IMR-90 (cell line): ENCODE measurements at places on chromosomes 1 and 21. TPM values are rescaled to one million over a fixed set of nuclear protein-coding genes. Genes with fewer than 3 reads are reported as not detected.
A peak's percentile ranks its signal among the peaks of the same experiment; 100 is the strongest.

DNA sequence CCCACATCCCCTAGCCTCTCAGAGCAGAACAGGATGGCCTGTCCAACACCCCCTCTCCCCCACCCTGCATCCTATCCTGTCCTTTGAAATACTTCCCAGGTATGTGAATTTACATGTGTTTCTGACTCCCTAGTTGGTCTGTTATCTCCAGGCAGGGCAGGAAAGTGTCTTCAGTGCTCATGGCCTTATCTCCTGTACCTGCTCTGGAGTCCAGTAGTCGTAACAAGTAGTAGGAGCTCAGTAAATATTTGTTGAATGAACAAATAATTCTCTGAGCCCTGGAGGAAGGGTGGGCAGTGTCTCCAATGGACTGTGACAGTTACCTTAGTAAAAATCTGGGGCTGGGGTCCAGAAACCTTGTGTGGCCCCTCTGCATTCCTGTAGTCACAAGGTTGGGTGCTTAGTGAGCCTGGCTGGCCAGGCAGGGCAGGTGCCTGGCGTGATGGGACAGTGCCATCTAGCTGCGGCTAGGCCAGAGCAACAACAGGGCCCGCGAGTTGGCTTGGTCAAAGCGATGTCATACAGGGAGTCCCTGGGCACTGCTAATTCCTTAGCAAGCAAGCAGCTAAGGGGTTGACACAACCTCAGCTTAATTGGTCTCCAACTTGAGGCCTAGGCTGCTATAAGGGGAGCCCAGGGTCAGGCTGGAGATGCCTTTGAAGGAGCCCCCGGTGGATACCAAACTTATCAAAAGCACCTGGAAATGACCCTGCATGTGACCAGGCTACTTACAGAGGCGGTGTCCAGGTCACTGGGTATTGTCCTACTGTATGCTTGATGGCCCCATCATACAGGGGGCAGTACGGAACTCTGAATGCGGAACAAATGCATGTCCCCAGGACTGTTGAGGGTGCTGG, 89.0 kb upstream of the PPM1J start:
- no peak overlapping the region for H3K4me3 ChIP-seq
- H3K27me3 ChIP-seq, result peaks cover 12% of the 10 kb centered on the region
- no peaks in the 10 kb centered on the region for H3K4me1 ChIP-seq
- DNase-seq, result peak; percentile 65

DNA sequence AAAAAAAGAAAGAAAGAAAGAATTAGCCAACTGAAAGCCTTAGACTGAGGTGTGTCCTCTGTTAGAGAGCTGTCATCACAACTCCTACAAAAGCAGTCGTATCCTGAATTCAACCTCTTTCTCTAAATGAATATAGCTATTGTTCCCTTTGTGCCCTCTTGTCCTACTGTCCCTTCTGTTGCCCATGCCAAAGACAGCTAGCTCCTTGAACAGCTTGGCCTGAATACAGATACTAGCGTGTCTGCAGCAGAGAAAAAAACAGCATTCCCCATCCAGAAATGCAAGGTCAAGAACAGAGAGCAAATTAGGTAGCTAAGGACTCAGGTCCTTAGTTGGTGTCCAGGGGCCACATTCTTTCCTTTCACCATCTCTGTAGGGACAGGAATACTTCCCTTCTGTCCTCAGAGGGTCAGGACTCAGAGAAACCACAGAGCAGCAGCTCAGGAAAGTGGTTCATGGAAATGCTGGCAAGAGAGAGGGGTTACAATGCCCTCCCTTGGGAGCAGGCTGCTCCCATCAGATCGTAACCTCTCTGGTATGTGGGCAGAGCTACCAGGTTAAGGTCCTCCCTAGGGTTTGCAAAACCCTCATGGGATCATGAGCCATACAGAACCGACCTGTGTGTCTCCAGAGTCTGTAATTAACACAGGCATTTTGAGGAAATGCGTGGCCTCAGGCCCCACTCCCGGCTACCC, 1.8 kb upstream of the ZBTB48 start:
- DNase-seq, result no peak
- H3K36me3 ChIP-seq, result 0 out of 2 replicates have a peak, but pooled peaks cover 3% of the 10 kb centered on the region
- no peak overlapping the region for H3K27ac ChIP-seq
- H3K4me1 ChIP-seq, result peaks cover 11% of the 10 kb centered on the region
- H3K27me3 ChIP-seq, result no peaks in the 10 kb centered on the region; the same call in 1 of the 2 replicates

GRCh38 chr1:115105831-115106230, 16.5 kb upstream of the TSPAN2 start:
- no peaks in the 10 kb centered on the region; the same call in 1 of the 2 replicates for H3K4me1 ChIP-seq
- no peak for DNase-seq
- no peaks in the 10 kb centered on the region for H3K36me3 ChIP-seq
- H3K27me3 ChIP-seq, result peaks cover 3% of the 10 kb centered on the region; the same call in 1 of the 2 replicates

C1orf141 gene
- total RNA-seq, result not detected in 2 replicates

LAMC2 gene
- 2.2 and 2.3 TPM in 2 replicates for total RNA-seq

- H3K4me3 ChIP-seq, result no peak overlapping the region
- H3K4me1 ChIP-seq, result no peaks in the 10 kb centered on the region
- no peaks in the 10 kb centered on the region for H3K27me3 ChIP-seq
- H3K36me3 ChIP-seq, result peaks cover 12% of the 10 kb centered on the region
- DNase-seq, result no peak
- H3K27ac ChIP-seq, result no peak overlapping the region
Observed at GRCh38 chr1:200646515-200646914, 23.2 kb downstream of the DDX59 start.

NHLH2 gene
- not detected in 2 replicates for total RNA-seq

DNA sequence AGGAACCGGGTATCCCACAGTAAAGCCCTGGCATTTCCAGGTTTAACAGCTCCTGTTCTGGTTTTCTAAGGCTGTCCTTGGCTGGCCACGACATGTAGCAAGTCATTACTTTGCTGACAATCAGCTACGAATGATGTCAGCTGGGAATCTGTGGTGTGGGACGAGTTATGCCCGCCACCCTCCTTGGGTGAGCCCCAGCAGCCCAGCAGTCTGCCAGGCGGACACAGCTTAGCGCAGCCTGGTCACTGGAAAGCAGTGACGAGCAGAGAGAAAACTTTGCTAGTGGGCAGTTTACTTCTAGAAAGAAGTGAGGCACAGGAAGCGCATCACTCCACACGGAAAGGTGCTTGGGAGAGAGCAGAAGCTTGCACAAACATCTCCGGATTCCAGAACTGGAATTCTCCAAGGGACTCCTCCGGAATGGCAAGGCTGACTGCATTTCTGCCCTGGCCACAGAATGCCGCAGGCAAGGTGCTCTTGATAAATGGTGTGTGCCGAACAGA, 15.5 kb upstream of the ZNF436 start:
- peak; percentile 38 for DNase-seq
- peak overlapping the region; percentile 20; the same call in 1 of the 2 replicates for H3K27ac ChIP-seq
- peaks cover 2% of the 10 kb centered on the region; the same call in 1 of the 2 replicates for H3K36me3 ChIP-seq
- peaks cover 6% of the 10 kb centered on the region for H3K4me1 ChIP-seq
- H3K27me3 ChIP-seq, result no peaks in the 10 kb centered on the region

- no peak overlapping the region for H3K27ac ChIP-seq
- H3K36me3 ChIP-seq, result peaks cover 3% of the 10 kb centered on the region; the same call in 1 of the 2 replicates
- no peak overlapping the region for H3K4me3 ChIP-seq
- no peaks in the 10 kb centered on the region for H3K27me3 ChIP-seq
- DNase-seq, result no peak
Observed at GRCh38 chr1:23460519-23460918, 23.5 kb downstream of the ASAP3 start.

- H3K27me3 ChIP-seq, result no peaks in the 10 kb centered on the region
- H3K4me1 ChIP-seq, result no peaks in the 10 kb centered on the region
- H3K36me3 ChIP-seq, result peaks cover 31% of the 10 kb centered on the region
- no peak for DNase-seq
Observed at GRCh38 chr1:229305392-229305791, 34.5 kb downstream of the RAB4A start.

DNA sequence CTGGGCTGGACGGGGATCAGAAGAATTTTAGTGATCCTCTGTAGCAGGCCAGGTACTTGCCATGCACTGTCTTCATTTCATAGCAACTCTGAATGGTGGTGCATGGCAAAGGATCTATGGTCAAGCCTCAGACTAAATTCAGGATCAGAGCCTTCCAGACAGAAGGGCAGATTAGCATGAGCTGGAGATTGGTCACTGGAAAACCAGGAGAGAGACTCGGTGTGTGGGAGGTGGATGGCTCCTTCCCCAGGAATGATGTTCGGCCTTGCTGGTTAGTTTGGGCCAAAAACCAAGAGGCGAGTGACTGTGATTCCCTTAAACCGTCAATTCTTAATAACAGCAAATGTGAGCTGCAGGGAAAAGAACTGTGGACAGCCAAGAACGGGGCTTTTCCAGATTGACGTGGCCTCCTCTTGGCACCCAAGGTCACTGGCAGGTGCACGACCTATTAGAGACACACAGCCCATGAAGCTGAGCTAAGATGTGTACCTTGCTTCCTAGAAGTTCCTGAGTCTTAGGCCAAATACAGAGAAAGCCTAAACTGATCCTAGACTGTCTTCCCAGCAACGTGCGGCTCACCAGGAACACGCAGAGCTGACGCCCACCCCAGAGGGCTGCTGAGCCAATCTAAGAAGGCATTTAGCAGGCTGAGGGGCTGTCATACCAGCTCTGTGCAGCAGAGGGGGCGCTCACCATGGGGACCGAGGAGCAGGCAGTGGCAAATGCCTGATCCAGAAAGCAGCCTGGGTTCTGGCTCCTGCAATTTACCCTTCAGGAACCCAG, 18.5 kb downstream of the ALDH4A1 start:
- no peak overlapping the region for H3K27ac ChIP-seq
- peaks cover 3% of the 10 kb centered on the region; the same call in 1 of the 2 replicates for H3K36me3 ChIP-seq
- H3K4me3 ChIP-seq, result no peak overlapping the region
- DNase-seq, result peak; percentile 66
- H3K27me3 ChIP-seq, result no peaks in the 10 kb centered on the region

INSRR gene
- not detected in 2 replicates for total RNA-seq

SELL gene
- total RNA-seq, result not detected in 2 replicates

DNA sequence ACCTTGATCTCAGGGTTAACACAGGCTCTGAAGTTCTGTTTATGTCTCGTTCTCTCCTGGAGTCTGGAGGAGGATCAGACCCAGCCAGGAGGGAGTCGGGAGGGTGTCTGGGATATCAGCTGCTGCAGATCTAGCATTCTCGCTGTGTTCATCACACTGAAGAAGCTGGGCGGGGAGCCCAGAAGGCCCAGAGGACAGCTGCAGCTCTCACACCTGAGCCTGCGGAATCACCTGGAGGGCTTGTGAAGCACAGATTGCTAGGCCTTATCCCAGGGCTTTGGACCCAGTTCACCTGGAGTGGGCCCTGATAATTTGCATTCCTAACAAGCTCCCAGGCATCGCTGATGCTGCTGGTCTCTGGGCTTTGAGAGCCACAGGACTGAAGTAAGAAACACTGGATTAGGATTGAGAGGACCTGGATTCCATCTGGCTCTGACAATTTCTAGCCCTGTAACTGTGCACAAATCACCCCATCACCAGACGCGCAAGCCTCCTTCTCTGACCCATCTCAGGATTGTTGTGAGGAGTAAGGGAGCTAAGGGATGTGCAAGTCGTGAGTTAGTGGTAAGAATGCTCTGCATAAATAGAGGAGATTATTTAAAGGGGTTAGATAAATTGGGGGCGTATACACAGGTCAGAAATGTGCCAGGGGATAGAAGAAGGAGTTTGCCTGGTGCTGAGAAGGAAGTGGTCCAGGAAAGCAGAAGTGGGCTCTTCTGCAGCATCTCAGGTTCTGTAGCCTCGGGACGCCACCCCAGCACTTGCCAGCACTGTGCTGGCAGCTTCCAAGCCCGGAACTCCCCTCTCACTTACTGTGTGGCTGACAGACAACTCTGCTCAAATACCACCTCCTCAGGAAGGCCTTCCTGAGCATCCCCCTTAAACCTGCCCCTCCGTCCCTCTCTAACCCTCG, 19.1 kb downstream of the ABCA4 start:
- no peak overlapping the region for H3K27ac ChIP-seq
- H3K4me3 ChIP-seq, result no peak overlapping the region
- peaks cover 12% of the 10 kb centered on the region for H3K27me3 ChIP-seq
- no peaks in the 10 kb centered on the region for H3K36me3 ChIP-seq

DNA sequence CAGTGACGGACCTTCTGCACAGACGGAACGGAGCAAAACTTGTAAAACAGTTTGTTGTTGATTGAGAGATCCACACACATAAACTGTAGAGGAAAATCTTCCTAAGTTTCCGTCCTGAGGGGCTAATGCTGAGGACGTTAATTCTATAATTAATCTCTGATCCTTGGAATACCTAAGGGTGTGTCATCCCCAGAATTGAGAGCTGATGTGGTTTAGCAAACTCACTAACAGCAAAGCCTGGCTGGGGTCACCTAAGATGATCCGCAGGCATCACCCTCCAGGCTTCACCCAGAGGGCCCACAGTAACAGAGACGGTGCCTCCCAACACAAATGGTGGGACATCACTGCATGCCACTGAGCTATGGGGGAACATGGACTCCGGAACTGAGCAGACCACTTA, 97.5 kb downstream of the SMYD2 start:
- peak overlapping the region; percentile 90; the same call in 1 of the 2 replicates for H3K27ac ChIP-seq
- no peaks in the 10 kb centered on the region for H3K27me3 ChIP-seq
- H3K4me3 ChIP-seq, result no peak overlapping the region
- peaks cover 44% of the 10 kb centered on the region for H3K36me3 ChIP-seq
- peaks cover 13% of the 10 kb centered on the region for H3K4me1 ChIP-seq

DNA sequence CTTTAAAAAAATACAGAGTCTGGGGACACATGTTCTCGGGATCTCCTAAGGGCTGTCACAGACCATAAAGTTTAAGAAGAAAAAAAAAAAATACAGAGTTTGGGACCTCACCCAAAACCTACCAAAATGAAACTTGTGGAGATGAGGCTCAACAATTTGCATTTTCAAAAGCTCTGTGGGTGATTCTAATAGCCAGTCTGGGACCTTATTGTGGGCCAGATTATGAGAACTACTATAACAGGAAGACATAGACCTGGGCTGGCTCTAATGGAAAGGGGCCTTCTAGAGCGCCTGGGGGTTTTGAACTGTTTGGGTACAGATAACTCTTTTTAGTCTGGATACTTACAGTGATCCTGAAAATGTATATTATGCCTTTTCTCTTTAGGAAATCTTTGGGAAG, 69.1 kb downstream of the LAMC1 start:
- no peak for DNase-seq
- no peak overlapping the region for H3K27ac ChIP-seq
- no peaks in the 10 kb centered on the region for H3K36me3 ChIP-seq
- H3K4me1 ChIP-seq, result peaks cover 22% of the 10 kb centered on the region
- no peaks in the 10 kb centered on the region for H3K27me3 ChIP-seq

DNA sequence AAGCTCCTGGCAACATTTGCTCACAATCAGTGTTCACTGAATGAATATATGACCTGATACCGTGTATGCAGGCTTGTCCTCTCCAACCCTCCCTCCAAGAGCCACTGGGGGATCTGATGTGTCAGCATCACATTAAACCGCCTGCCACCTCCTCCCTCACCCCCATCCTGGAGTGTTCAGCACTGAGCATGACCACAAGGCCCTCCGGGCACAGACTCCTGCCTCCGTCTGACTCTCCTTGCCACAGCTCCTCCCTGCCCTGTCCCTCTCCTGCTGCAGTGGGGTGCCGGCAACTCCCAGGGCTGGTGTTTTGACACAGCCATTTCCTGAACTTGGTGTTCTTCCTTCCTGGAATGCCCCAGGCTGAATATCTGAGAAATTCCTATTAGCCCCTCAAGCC, 136.7 kb downstream of the FCRL5 start:
- no peaks in the 10 kb centered on the region for H3K4me1 ChIP-seq
- DNase-seq, result no peak
- no peaks in the 10 kb centered on the region for H3K36me3 ChIP-seq
- no peaks in the 10 kb centered on the region for H3K27me3 ChIP-seq
- H3K4me3 ChIP-seq, result no peak overlapping the region

GRCh38 chr1:15850471-15851001, 3.0 kb downstream of the SPEN start:
- H3K4me3 ChIP-seq, result no peak overlapping the region; the same call in 1 of the 2 replicates
- H3K27ac ChIP-seq, result no peak overlapping the region
- H3K27me3 ChIP-seq, result no peaks in the 10 kb centered on the region
- no peaks in the 10 kb centered on the region for H3K36me3 ChIP-seq

- no peak overlapping the region for H3K4me3 ChIP-seq
- H3K27me3 ChIP-seq, result no peaks in the 10 kb centered on the region
- DNase-seq, result peak; percentile 11
- no peak overlapping the region for H3K27ac ChIP-seq
- H3K4me1 ChIP-seq, result peaks cover 6% of the 10 kb centered on the region
- no peaks in the 10 kb centered on the region for H3K36me3 ChIP-seq
Observed at GRCh38 chr1:58933599-58933926, 149.7 kb upstream of the JUN start.

SFN gene
- 0.18 TPM in 1 of 2 replicates, not detected in the other for total RNA-seq

TMEM81 gene
- 1.7 and 1.8 TPM in 2 replicates for total RNA-seq
